ENCODE measurements at places on chromosomes 7 and 10. TPM values are rescaled to one million over a fixed set of nuclear protein-coding genes. Genes with fewer than 3 reads are reported as not detected.

DNA sequence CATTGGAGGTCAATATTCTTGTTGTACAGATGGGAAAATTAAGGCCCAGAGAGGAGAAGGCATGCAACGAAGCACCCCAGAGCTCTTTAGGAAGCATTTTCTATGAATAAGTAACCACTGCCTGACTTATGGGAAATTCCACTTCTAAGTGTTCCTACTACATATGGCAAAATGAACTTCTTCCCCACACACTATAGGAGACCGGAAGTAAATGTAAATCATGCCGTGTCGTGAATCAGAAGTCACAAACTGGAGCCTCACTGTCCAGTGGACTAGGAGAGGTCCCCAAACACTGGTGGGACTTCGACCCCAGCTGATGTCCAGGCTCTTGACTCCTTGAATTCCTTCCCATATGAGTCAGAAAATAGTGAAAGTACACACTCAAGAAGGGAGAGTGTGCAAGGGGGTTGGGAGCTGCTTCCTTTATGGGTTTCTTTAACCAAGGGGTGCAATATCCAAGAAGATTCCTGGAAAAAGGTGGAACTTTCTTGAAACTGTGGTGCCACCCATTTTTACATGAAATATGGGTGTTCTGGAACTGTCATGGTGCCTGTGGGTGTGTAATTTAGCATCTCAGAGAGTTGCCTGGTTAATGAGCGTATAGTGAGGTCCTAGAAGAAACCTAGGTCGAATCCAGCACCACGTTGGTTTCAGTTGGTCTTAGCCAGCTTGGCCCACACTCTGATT, 6.7 kb downstream of the RASSF4 start:
- no peak for DNase-seq
- H3K4me1 ChIP-seq: peaks cover 55% of the 10 kb centered on the region
- H3K27ac ChIP-seq: no peak overlapping the region
- H3K4me3 ChIP-seq: no peak overlapping the region
- peaks cover 5% of the 10 kb centered on the region for H3K36me3 ChIP-seq

- peaks cover 10% of the 10 kb centered on the region for H3K4me1 ChIP-seq
- DNase-seq: no peak
- no peak overlapping the region for H3K27ac ChIP-seq
- no peak overlapping the region for H3K4me3 ChIP-seq
Observed at GRCh38 chr7:90763108-90763507, 167.0 kb downstream of the CDK14 start.

DNA sequence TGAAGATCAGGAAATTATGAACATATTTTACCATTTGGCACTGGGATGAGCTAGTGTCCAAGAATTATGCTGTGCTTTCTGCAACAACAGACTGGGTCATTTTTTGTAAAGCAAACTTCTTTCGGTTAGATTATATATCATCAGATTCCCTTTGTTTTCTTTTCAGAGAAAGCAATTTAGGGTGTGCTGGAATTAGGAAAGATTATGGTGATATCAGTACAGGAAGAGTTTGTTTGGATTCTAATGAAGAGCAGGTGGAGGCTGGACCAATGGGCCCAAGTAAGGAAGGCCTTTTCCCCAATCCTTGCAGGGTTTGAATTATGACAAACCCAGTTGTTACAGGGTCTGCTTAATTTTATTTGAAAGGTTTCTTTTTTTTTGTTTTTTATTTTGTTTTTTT, 1092.8 kb downstream of the KCNMA1 start:
- H3K4me3 ChIP-seq: no peak overlapping the region
- DNase-seq: no peak
- no peaks in the 10 kb centered on the region for H3K27me3 ChIP-seq
- H3K27ac ChIP-seq: no peak overlapping the region

CDHR3 gene
- total RNA-seq: 8.7 TPM

NHLRC2 gene
- total RNA-seq: 56.5 TPM

All from thoracic aorta (tissue), 2 donors.